Stimulated activated CD4-positive, alpha-beta T cell treated with anti-CD3 and anti-CD28 coated beads, TNF-alpha, amount 100 ng/mL, for 24 hours (primary cell): ENCODE measurements at places on chromosomes 6 and 20.

GRCh38 chr6:3742076-3742425, 9.5 kb downstream of the PXDC1 start:
- DNase-seq: no peak

DNA sequence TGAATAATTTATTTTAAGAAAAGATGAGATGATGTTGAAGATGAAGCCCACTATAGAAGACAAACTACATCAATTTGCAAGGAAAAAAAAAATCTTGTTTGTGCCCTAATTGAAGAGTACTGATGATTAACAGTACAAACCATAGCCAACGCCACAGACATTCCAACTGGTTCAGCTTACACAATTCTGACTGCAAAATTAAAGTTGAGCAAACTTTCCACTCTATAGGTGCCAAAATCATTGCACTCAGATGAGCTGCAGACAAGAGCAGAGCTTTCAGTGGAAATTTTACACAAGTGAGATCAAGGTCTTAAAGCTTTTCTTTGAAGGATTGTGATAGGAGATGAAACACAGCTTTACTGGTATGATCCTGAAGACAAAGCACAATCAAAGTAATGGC, 85.3 kb downstream of the OGFRL1 start:
- DNase-seq: no peak

- no peak for DNase-seq
Measured at GRCh38 chr6:52534966-52535390, 41.9 kb downstream of the TRAM2 start.

DNA sequence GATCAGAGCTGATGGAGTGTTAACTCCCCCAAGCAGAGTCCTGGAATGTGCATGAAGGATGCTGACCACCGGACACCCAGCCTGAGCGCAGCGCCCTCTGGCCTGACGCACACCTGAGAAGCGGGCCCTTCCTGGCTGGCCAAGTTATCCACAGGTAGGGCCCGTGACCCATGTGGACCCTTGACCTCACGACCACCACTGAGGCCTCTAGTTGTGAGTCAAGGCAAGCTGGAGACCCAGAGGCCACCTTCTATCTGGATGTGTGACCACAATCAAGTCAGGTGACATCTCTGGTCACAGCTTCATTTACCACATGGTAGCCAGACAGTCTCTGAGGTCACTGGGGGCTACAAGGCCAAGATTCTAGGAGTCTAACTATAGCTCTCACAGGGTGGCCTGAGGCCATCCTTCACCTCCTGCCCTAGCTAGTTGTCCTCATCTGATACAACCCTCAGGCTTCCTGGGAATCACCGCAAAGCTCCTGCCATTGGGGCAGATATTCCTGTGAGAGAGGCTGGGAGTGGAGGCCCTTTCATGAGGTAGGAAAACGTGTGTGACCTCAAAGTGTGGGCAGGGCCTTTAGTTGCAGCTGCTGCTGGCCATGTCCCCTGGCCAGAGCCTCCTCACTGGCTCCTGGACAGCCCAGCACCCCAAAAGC, 53.1 kb downstream of the DSTN start:
- no peak for DNase-seq

GRCh38 chr20:3611901-3612300, 51.3 kb downstream of the GFRA4 start:
- DNase-seq: no peak

DNA sequence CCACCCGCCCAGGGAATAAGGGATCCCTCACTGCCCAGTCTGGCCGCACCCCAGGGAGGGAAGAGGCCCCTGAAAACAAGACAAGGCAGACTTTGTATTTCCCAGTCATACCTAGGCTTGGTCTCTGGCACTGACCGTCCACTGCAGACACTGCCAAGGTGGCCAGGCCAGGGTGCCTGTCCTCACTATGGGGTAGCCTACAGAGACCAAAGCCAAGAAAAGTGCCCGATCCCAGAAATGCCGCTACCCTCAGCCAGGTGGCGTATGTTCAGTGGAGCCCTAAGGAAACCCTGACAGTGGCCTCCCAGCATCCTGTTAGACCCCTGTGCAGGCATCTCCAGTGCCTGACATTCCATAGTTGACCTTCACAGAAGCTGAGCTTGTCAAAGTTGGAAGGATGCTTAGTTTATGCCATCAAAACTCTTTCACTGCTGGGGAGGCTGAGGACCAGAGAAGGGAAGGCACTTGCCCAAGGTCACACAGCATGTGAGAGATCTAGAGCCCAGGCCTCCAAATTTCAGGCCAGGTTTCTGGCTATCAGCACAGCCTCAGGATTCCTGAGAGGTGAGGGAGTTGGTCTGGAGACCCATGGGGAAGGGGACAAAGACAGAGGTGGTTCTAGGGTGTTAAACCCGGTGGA, 2.5 kb downstream of the SCRT2 start:
- DNase-seq: no peak

GRCh38 chr6:136069119-136069518, 181.0 kb downstream of the MTFR2 start:
- DNase-seq: no peak

DNA sequence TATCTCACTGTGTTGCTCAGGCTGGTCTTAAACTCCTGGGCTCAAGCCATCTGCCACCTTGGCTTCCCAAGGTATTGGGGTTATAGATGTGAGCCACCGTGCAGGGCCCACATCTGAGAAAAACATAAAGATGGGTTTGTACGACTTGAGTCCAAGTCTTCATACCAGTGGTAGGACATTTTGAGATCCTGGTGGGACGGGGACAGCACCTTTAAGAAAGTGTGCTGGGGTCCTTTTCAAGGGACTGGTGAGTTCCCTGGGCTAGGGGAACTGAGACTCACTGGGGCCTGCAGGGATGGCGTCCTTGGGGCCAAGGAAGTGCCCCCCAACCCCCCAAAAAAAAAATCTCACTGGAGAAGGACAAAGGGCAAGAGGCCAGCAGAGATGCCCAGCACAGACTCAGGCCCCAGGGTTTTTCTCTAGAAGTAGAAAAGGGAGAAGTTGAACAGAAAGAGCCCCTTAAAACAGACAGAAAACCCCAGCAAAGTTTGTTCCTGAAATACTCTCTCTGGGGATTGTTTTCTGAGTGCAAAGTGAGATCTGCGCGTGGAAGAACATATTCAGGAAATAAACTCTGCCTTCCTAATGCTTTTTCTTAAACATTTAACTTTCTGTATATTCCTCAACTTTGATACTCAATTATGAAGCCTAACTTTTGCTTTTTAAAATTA, 10.7 kb downstream of the OSBPL2 start:
- DNase-seq: no peak

GRCh38 chr20:11822540-11822794, 95.2 kb upstream of the BTBD3 start:
- no peak for DNase-seq

DNA sequence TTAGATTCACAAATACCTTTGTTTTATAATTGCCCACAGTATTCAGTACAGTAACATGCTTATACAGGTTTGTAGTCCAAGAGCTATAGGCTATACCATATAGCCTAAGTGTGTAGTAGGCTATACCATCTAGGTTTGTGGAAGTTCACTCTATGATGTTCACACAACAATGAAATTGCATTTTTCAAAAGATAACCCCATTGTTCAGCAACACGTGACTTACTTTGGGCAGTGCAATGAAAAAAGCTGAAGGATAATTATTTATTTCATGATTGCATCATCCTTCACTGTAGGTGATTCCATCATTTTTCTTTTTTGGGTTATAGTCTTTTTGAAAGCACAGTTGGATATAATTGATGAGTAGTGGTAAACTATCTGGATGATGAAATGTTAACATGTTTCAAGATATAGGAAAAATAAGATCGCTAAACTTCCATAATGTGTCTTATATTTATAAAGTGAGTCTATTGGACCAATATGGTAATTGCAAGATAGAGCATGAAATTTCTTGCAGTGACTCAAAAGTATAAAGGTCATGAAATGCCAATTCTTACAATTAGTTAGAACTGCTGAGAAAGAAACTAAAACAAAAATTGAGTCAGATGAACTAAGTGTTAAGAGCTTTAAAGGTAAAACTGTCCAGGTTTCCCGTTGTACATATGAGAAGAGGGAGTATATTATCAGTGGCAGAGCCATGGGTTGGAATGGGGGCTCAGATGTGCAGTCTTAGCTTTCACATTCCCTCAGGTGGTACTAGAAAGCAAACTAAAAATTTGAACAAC, 164.4 kb downstream of the ZFAND3 start:
- no peak for DNase-seq

GRCh38 chr6:56714982-56715456, 72.3 kb upstream of the DST start:
- no peak for DNase-seq

DNA sequence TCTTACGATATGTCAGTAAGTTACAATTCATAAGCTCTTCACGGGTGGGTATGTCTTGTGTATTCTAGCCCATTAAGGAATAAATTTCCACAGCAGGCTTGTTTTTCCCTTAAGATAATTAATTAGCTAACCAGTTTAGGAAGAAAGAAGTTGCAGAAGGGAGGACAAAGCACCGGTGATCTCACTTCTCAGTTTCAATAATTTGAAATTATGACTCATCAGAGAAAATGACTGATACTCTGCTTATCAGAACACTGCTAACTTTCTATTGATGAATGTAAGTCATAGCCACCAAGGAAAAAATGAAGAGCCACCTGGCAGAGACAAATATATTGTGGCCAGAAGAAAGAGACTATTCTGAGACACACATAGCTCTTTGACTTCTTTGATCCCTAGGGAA, 35.0 kb upstream of the ENTPD6 start:
- DNase-seq: no peak

- no peak for DNase-seq
Measured at GRCh38 chr6:12608016-12608860, 108.3 kb upstream of the PHACTR1 start.

DNA sequence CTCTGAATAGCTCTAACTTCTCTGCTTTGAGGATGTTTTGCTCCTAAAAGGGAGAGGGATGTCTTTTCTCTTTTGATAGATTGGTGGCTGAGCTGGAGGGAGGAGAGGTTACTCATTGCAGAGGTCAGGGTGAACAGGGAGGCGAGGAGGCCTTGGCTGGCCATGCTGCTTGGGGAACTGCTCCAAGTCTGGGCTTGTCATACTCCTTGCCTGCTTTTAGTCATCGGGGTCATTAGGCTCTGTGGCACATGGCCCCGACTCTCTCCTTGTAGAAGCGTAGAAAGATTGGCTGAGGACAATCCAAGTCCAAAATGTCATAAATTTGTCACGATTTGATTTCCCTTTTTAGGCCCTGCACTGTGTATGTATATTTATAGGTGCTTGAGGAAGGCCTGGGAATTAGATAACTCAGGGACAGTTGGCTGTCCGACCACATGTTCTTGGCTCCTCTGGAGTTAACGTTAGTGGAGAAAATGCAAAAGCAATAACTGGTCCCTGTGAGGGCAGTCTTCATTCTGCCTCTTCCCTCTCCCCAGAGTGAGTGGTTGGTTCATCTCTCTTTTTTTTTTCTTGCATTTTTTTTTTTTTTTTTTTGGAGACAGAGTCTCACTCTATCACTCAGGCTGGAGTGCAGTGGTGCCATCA, 160.1 kb downstream of the SCP2D1 start:
- no peak for DNase-seq

DNA sequence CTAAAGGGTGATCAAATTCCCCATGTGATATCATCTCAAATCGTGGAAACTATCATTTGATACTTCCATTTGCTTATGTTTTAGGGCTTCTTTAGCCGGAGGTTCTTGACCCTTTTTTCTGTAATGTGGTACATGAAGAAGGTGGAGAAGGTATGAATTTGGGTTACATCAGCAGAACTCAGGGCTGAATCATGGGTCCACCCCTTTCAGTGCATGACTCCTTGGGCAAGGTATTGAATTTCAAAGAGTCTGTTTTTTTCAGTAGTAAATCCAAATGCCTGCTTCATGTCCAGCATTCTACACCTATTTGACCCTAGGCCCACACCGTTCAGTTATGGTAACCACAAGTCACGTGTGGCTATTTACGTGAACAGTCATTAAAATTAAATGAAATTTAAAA, 30.6 kb upstream of the QKI start:
- DNase-seq: no peak

GRCh38 chr6:31586599-31587281, 663 bp downstream of the LST1 start:
- no peak for DNase-seq

GRCh38 chr6:151447237-151447636, 4.7 kb downstream of the RMND1 start:
- no peak for DNase-seq

- DNase-seq: no peak
Measured at GRCh38 chr6:15843764-15844163, 180.9 kb upstream of the DTNBP1 start.

- no peak for DNase-seq
Measured at GRCh38 chr6:95417856-95418255, 159.5 kb upstream of the MANEA start.

DNA sequence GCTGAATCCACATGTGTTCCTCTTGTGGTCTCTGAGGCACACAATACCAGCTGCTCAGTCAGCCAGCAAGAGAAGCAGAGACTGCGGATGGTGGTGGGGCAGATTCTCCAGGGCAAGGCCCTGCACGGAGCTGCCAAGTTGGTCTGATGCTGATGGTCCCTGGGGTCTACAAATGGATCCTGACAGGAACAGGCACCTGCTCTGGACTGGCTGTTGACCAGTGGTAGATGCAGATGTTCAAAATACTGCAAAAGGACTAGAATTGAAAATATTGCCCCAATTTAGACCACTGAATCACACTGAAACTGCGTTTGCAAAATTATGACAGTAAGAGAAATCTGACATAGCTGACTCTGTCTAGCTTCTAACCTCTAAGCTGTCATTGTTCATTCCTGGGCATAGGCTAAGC, 29.6 kb upstream of the TUBB2A start:
- no peak for DNase-seq

DNA sequence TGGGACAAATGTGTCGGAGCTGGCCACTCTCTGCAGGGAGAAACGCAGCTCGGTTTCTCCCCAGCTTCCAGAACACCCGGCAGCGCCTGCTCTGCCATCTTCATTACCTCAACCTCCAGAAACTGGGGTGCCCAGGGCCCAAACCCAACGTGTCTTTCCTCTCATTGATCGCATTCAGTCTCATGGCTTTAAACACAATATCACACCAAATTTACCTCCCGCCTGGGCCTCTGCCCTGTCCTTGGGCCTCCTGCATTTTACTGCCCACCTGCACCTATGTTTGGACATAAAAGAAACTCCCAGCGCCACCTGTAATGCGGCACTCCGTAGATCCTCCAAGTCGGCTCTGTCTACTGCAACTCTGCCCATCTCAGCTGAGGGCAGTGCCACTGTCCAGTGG, 22.2 kb downstream of the SERPINB6 start:
- no peak for DNase-seq

DNA sequence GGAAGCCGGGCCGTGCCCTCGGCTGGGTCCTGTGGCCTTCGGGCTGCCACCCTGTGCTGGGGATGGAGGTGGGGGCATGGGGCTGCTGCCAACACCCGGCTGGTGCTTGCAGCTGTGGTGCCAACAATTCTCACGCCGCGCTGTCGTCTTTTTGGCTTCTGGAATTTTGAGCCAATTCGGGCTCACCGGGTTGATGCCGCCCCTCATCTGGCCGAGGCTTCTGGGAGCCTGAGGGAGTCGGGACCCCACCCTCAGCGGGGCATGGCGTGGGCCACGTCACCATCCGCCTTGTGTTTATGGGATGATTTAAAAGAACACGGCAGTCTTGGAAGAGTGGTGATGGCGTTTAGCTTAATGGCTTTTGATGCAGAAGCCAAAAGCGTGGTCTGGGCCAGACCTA, 8.7 kb upstream of the NPBWR2 start:
- DNase-seq: no peak

- DNase-seq: no peak
Measured at GRCh38 chr20:46316984-46317684, 8.8 kb upstream of the CDH22 start.
